ENCODE measurements at places on chromosomes 4 and X.

- DNase-seq: no peak
These were observed 40.1 kb downstream of the HTT-AS start for GRCh38 chr4:3034231-3034630.

DNA sequence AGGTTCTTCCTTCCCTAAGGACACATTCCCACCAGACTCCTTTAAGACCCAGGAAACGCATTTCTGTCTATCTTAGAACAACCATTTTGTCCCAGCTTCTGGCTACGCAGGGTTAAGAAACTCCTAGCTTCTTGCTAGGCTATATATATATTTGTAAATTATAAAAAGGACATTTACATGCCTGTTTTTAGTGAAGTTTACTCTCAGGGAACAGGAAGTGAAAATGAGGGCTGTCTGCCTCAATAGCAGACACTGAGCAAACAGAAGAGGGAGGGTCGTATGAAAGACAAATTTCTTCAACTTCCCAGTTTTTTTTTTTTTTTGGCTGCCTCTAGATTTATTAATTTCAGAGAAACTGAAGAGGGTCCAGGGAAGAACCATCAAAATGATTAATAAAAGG is 9.3 kb upstream of the FRMPD3 start:
- DNase-seq: no peak

DNA sequence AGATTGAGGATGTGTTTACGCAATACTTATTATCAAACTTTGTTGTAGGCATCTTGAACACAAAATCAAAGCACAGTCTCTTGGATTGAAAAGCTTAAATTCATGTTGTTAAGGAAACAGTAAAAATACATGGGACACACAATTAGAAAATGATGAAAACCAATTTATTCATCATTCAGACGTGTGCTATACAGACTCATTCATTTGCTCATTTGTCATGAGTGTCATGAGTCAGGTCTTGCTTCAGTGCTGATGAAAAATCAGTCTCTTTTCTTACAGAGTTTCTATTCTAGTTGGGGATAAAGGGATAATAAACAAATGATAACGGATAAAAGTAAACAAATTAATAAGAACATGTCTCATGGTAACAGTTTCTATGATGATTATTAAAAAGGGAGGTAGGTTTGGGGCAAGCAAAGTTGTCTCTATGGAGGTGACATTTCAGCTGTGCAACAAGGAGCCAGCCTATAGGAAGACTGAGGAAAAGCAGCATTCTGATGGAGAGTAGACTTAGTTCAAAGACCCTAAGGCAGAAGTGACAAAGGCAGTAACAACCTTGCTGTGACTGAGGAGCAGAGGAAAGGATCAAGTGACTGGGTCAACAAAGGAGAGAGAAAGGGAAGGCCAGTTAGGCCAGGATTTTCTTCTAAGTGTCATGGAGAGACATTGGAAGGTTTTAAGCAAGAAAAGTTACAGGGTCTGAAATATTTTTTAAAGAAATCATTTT is 224.0 kb upstream of the HHIP start:
- DNase-seq: no peak

- no peak for DNase-seq
These were observed 123.2 kb downstream of the FHIP1A start for GRCh38 chr4:151532001-151532708.

DNA sequence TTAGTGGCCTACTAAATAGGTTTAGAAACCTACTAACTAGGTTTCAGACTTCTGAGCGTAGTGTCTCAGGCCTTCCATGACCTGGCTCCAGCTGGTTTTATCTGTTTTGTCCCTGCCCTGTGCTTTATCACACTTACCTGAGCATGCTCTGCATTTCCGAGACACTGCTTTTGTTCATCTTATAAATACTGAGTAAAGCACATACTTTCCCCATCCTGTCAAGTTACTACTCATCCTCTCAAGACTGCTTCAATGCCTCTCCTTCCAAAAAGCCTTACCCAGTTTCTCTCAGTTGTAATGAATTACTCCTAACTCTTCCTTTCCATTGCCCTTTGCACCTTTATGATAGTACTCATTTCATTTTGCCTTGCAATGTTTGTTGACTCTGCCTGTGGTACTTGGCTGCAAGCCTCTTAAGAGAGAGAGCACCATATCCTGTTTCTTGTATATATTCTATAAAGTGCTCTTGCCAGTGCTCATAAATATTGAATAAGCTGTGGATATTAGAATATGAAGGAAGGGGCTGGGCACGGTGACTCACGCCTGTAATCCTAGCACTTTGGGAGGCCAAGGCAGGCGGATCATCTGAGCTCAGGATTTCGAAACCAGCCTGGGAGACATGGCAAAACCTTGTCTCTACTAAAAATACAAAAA is 34.4 kb downstream of the SLAIN2 start:
- DNase-seq: no peak

GRCh38 chr4:110753466-110753865 is 130.6 kb upstream of the PITX2 start:
- no peak for DNase-seq

- no peak for DNase-seq
These were observed 340 bp downstream of the HNRNPD start for GRCh38 chr4:82373486-82373815.

GRCh38 chr4:176287546-176287945 is 18.5 kb upstream of the ASB5 start:
- DNase-seq: no peak

DNA sequence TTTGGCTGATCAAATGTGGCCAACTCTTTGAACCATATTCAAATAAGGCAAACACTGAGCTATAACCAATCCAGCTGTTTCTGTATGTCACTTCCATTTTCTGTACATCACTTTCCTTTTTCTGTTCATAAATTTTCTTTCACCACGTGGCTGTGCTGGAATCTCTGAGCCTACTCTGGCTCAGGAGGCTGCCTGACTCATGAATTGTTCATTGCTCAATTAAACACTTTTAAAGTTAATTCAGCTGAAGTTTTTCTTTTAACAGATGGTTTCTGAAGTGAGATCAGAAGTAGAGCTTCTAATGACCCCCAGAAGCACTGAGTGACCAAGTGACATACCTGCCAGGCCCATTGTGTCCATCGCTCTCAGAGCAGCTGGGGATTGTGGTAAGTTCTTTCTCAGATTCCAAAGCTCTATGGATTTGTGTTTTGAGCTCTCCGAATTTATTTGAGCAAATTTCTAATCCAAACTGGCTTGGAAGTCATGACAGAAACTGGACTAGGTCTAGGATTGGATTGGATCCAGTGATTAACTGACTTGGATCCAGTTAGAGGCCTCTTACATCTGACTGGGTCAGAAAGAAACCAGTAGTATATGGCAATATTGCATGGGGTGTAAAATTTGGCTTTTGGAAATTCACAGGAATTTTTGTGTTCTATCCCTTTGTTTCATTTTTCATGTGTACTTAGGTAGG is 121.2 kb upstream of the BANK1 start:
- no peak for DNase-seq

DNA sequence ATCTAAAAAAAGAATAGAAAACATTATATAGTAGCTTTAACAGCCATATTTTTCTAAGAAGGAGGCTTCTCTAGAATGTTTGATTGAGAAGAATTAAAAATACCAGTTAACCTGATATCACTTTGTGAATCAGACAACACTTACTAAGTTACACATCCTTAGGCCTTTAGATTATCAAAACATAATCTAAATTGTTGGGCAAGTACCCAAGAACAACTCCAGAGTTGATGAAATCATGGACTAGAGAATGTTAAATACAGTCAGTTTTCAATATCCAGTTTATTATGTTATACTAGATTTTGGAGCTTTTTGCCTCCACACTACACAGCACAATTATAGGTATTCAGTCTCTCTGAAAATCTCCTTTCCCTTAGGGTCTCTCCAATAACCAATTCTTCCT is 39.6 kb downstream of the ARL13A start:
- DNase-seq: no peak

GRCh38 chr4:84877051-84877833 is 89.2 kb downstream of the WDFY3 start:
- no peak for DNase-seq

- no peak for DNase-seq
These were observed 181.1 kb upstream of the PABPC4L start for GRCh38 chr4:134382478-134383227.

- no peak for DNase-seq
These were observed 63.7 kb upstream of the GDPD2 start for GRCh38 chrX:70359458-70359857.

- DNase-seq: no peak
These were observed 654.6 kb downstream of the IL1RAPL1 start for GRCh38 chrX:29241809-29242208.

- DNase-seq: no peak
These were observed 164.9 kb downstream of the DTHD1 start for GRCh38 chr4:36446275-36446674.

DNA sequence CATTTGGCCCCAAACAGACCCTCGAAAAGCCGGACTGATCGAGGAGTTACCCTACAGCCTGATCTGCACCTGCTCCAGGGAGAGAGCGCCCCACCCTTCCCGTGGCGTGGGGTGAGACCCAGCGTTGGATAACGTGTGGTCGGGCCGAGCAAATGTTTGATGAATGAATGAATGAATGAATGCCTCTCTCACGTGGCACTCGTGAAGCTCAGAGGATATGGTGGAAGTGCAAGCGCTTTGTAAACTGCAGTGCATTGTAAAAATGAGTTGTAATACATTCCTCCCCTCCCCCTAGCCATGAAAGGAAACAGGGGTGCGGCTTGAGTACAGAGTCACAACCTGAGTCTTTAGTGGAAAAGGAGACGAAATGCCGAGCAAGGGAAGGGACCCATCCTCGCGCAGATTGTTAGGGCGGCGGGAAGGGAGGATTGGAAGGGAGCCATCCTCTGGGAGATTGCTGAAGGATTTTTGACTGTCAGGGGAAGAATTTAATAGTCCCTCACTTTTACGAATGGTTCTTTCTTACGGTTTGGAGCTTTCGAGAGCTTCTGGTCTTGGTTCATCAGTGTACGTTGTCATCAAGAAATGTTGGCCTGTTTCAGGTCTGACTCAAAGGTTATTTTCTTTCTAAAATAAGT is 772 bp upstream of the FBXW7 start:
- DNase-seq: no peak

DNA sequence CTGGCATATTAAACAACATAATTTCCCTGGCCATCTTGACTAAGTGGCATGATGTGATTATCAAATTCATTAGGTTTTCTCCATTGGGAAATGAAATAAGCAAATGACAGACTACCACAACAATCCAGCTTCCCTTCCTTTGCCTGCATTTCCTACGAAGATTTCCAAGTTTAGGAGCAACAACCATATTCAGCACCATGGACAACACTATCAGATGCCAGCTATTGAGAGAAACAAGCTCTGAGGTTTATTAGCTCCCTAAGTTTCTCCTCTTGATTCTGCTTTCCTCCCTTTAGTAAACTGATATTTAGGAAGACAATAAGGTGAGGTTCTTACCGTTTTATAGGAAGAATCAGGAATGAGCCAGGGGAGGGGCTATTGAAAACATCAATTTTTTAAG is 36.2 kb downstream of the DCX start:
- DNase-seq: no peak

DNA sequence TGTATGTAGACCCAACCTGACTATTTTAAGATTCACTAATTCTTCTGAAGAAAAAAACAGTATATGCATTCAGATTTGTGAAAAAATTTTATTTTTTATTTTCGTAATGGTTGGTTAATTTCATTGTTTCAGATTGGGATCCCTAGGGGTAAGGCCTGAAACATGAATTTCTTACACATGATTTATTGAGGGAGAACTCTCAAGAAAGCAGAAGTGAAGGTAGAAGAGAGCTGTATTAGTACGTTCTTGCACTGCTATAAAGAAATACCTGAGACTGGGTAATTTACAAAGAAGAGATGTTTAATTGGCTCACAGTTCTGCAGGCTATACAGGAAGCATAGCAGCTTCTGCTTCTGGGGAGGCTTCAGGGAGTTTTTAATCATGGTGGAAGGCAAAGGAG is 611.9 kb upstream of the TECRL start:
- DNase-seq: no peak

- no peak for DNase-seq
These were observed 53.7 kb upstream of the PRRG3 start for GRCh38 chrX:151641564-151641963.

- no peak for DNase-seq
These were observed 115.1 kb downstream of the PPP3CA start for GRCh38 chr4:101232074-101232776.

GRCh38 chr4:3419836-3420605 is 21.7 kb upstream of the HGFAC start:
- no peak for DNase-seq

DNA sequence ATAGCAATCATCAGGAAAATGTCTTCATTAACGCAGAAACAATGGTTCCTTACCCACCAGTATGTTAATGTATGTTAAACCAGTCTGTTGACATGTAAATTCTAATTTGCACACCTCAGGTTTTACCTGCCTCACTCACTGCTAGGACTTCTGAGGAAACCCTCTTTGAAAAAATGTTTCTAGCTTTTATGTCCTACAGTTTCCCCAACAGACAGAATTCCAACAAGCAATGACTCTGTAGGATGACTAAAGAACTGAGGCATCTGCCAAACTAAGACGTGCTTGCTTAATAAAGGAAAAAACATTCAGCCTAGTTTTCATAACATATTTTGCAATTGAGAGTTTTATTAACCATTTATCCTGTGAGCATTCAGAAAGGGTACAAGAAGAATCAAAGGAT is 20.6 kb upstream of the SOX3 start:
- DNase-seq: no peak

DNA sequence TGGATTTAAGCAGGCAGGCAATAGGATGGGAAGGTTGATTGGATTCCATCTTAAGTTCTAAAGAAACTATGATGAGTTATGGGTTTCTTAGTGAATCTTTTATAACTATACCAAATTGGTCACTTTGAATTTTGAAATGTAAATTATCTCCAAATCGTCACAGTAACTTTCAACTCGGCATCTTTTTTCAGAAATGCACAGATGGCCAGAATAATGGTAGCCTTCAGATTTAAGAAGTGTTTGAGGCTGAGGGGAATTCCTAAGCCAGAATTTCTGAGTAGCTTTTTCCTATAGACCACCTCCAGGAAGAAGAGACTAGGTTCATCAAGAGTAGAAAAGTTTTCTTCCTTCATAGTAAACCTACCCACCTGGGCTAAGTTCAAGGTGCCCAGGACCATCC is 663.7 kb upstream of the TENM3 start:
- no peak for DNase-seq

DNA sequence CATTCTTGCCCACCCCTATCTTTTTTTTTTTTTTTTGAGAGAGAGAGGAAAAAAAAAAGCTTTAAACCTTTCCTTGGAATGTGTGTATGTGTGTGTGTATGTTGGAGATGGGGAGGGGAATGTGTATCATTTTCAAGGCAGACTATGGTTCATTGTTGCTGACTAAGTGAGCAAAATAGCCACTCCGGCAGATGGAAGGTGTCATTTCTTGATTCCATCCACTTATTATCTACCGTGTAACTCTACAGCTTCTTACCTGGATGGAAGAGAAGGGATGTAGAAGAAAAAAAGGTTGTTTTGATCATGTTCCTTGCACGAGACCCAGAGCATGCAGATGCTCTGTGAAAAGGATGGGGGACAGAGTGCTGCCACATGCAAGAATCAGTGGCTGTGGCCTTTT is 5.9 kb upstream of the GK2 start:
- peak; percentile 31 for DNase-seq

DNA sequence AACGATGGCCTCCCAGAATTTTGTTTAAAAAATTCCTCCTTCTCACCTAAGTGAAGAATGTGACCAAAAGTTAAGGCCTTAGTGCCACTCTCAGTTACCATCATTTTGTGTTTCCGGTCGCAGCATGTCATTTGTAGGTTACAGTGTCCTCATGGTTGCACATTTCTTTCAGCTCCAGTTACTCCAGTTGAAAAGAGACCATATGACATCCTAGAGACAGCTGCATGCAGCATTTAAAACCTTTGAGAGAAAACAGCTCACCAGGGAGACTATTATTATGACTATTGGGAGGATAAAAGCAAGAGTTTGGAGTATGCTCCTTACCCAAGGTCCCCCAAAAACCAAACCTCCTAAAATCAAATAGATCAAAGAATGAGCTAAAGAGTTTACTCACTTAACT is 45.8 kb downstream of the MGARP start:
- no peak for DNase-seq

Measured in NCI-H2227 treated with DMSO at 0.1 percent for 48 hours (cell line).